ENCODE measurements at places on chromosomes 11 and 22. TPM values are rescaled to one million over a fixed set of nuclear protein-coding genes. Genes with fewer than 3 reads are reported as not detected.

DNA sequence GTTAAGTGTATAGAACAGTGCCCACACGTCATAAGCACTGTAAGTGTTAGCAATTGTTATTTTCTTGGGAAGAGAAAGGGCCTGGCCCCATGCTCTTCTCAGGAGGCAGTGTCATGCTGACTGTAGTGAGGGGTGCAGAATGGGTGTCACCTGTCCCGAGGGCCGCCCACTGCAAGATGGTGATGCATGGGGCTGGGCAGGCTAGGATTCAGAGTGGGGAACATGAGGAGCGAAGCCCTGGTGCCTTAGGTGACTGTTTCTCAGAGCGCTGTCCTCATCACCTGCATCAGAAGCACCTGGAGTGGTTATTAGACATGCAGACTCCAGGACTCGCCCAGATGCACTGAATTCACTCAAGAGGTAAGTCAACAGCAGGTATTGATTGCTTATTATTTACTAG is 101.0 kb upstream of the PARVA start:
- no peak for DNase-seq

- no peak for DNase-seq
These were observed 2.1 kb downstream of the NECTIN1 start for GRCh38 chr11:119726585-119727522.

The SF1 gene
- total RNA-seq, result 687 TPM

DNA sequence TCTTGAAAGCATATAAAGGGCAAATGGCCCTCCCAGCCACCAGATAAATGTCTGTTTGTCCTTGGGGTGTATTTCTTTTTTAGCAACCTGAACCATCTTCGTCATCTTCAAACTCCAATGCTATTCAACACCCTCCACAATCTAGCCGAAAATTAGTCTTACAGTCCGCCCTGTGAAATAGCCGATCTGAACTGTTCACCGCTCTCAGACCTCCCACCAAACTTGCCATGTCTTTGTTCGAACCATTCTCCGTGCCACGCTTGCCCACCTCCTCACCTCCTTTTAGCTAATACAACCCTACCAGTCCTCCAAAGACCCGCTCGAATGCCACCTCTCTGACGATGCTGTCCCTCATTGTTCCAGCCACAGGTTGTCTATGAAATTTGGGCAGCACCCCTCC is 46.0 kb downstream of the SC5D start:
- no peak for DNase-seq

All from activated B cell treated with CpG ODN at 0.5 μM for 24 hours (primary cell).